ENCODE measurements at places on chromosomes 5 and 9.

DNA sequence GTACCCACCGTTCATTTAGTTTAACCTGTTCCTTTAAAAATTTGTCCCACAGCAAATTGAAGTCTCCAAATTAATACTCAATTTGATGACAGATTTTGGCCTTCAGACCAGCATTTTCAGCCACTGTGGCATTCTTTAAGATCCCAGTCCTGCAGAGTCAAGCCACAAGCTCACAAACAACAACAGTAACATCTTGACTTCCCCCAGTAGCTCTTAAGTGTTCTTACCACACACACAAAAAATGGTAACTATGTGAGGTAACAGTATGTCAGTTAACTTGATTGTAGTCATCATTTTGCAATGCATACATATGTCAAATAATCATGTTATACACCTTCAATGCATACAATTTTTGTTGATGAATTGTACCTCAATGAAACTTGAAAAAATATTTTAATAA, 247.9 kb downstream of the LURAP1L start:
- DNase-seq, result no peak

GRCh38 chr5:2660315-2660714, 91.2 kb downstream of the IRX2 start:
- DNase-seq, result no peak

DNA sequence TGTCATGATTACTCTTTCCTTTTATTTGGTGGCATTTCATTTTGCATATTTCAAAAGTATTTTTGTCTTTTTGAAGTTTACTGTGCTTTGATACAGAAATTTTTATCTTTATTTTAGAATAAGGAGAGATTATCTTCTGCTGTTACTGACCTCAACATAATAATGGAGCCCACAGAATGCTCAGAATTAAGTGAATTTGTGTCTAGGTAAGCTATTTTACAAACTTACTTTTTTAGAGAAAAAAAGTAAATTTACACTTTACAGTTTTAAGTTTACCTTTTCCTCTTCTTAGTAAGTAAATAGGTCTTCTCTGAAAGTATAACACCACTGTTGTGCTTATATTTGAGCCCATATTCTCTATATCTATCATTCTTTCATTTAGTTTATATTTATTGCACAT, 19.8 kb downstream of the CENPP start:
- no peak for DNase-seq

DNA sequence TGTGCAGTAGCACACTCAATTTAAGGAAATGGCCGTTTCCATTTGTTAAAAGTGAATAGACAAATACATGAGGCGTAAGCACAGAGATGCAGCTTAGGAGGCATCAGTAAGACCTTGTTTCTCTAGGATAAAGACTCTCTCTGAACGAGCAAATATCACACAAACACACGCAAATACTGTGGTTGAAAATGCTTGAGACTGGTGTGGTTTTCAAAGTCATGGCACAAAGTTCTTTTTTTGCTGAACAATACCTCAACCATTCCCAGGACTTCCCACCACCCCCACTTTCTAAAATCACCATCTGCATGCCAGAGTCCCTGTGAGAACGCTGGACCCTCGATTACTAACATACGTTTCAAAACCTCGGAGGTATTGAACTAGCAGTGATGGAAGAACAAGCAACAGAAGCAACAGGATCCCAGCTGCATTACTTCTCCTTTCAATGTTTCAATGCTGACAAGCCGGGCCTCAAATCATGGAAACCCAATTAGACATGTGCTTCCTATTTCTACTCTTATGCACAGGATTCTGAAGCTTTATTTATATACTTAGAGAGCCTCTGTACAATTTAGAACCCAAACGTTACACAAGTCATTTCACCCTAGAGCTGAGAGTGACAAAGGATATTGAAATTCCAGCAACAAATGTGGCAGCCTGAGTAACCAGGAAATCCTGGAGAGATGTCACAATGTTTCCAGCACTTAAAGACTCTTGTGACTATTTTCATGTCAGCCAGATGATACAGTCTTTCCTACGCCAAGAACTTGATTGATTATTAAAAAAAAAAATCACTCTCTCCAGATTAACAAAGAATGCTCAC, 63.9 kb downstream of the CDC14B start:
- DNase-seq, result no peak
